ENCODE measurements at places on chromosomes 2 and 18. TPM values are rescaled to one million over a fixed set of nuclear protein-coding genes. Genes with fewer than 3 reads are reported as not detected.

Gene SGPP2
- 17.2 TPM for polyA plus RNA-seq

Gene RESP18
- not detected for polyA plus RNA-seq

Gene RPRM
- 29.6 TPM for polyA plus RNA-seq

Gene SPP2
- not detected for polyA plus RNA-seq

Gene LYG1
- 0.36 TPM for polyA plus RNA-seq

Gene GPR45
- polyA plus RNA-seq: 0.34 TPM

Gene HOXD1
- polyA plus RNA-seq: 2.1 TPM

Gene KIF5C
- 93.6 TPM for polyA plus RNA-seq

Gene DTNA
- polyA plus RNA-seq: 114 TPM

Gene PLEKHH2
- polyA plus RNA-seq: 1.0 TPM

Gene ERICH2
- 1.1 TPM for polyA plus RNA-seq

Gene CRACDL
- polyA plus RNA-seq: 40.7 TPM

Gene XPO1
- 47.3 TPM for polyA plus RNA-seq

Gene TMEM178A
- 25.1 TPM for polyA plus RNA-seq

Gene STK39
- polyA plus RNA-seq: 36.1 TPM

Gene PLEK
- polyA plus RNA-seq: 2.0 TPM

Gene INPP5D
- polyA plus RNA-seq: 3.7 TPM

Gene ANTXR1
- 27.7 TPM for polyA plus RNA-seq

Gene L3MBTL4
- 4.5 TPM for polyA plus RNA-seq

Gene ARHGAP25
- 4.9 TPM for polyA plus RNA-seq

Gene NTSR2
- 18.4 TPM for polyA plus RNA-seq
